Stimulated activated CD4-positive, alpha-beta T cell treated with anti-CD3 and anti-CD28 coated beads, Interleukin-12 subunit alpha, Interleukin-12 subunit beta, amount 100 ng/mL, for 48 hours (primary cell): ENCODE measurements at places on chromosomes 2 and 18.

GRCh38 chr2:218003281-218003944, 618 bp upstream of the TNS1 start:
- no peak for DNase-seq

GRCh38 chr2:46325182-46325928, 28.1 kb downstream of the EPAS1 start:
- no peak for DNase-seq

- DNase-seq = no peak
Measured at GRCh38 chr2:177296040-177296439, 31.5 kb upstream of the NFE2L2 start.

GRCh38 chr18:59566533-59566971, 130.7 kb downstream of the CCBE1 start:
- DNase-seq = no peak

GRCh38 chr2:98781822-98782221, 50.9 kb upstream of the MGAT4A start:
- no peak for DNase-seq

DNA sequence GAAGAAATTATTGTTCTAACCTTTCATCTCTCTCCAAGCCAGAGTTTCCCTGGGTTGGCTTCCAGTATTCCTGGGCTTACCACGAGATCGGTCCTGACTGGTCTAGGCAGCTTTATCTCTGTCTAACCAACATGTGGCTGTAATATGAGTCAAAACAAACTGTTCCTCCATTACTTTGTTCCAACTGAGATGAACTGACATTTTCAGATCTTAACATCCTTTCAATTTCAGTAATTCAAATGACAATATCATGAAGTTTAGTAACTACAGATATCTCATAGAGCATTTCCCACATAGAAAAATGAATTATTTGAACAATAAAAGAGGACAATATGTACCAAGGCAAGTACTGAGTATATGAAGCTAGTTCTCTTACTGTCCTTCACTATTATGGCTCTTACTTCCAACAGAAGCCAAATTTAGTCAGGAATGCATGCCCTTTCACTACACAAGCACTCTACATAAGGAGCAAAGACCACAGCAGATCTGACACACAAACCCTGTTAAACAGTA, 15.5 kb downstream of the SLC25A12 start:
- DNase-seq = no peak
